ENCODE measurements at places on chromosomes 5 and 9. TPM values are rescaled to one million over a fixed set of nuclear protein-coding genes. Genes with fewer than 3 reads are reported as not detected.

DNA sequence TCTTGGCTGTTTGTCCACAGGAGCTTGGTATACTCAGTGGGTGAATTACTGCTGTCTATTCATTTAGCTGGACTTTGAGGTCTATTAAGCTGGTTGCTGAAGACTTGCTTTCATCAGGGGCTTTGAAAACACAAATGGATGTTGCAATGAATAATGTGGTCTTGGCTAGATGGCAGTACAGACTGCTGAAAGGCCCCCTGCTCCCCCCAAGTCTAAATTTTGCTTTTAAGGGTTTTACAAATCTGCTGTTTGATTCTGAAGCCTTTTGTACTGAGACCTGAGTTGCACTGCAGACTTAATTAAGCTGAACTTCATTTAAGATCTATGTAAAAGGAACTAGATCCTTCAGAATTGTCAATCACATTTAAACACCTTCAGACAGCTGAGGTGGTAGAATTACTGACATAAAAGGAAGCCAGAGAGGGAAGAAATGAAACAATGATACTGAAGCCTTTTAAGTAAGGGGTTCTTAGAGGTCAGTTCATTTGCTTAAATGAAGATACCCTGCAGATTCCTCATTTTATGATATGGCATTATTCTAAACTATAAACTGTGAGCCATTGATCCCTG lies 37.3 kb downstream of the KCTD16 start:
- DNase-seq: no peak

GRCh38 chr9:87677776-87678587 lies 47.9 kb upstream of the CTSL start:
- no peak for DNase-seq

GRCh38 chr5:126525630-126526245 lies 69.3 kb downstream of the ALDH7A1 start:
- DNase-seq: peak; percentile 89

DNA sequence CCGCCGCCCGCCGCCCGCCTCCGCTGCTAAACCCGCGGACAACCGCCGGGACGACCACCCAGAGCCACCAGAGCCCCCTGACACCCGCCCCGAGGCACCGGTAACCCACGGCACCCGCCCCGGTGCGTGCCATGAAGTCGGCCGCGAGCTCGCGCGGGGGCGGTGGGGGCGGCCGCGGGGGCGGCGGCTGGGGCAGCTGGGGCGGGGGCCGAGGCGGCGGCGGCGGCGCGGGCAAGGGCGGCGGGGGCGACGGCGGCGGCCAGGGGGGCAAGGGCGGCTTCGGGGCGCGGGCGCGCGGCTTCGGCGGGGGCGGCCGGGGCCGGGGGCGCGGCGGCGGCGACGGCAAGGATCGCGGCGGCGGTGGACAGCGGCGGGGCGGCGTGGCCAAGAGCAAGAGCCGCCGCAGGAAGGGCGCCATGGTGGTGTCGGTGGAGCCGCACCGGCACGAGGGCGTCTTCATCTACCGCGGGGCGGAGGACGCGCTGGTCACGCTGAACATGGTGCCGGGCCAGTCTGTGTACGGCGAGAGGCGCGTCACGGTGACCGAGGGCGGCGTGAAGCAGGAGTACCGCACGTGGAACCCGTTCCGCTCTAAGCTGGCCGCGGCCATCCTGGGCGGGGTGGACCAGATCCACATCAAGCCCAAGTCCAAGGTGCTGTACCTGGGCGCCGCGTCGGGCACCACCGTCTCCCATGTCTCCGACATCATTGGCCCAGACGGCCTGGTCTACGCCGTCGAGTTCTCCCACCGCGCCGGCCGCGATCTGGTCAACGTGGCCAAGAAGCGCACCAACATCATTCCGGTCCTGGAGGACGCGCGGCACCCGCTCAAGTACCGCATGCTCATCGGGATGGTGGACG lies 499 bp downstream of the FBLL1 start:
- no peak for DNase-seq

- peak; percentile 62 for DNase-seq
Observed at GRCh38 chr9:123407217-123407851, 51.3 kb downstream of the CRB2 start.

DNA sequence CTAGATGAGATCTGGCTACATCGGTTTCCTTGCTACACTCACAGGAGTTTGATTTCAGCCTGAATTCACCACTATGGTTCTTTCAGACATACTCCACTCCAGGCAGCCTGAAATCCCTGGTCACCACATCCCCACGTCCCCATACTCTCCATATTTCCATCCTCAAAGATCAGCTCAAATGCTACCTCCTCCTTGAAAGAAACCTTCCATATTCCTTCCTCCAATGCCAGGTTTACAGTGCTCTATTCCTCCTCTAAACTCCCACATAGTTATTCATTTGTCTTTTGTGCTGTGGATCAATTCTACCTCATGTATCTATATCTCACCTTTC lies 151.7 kb downstream of the GLIS3 start:
- no peak for DNase-seq

DNA sequence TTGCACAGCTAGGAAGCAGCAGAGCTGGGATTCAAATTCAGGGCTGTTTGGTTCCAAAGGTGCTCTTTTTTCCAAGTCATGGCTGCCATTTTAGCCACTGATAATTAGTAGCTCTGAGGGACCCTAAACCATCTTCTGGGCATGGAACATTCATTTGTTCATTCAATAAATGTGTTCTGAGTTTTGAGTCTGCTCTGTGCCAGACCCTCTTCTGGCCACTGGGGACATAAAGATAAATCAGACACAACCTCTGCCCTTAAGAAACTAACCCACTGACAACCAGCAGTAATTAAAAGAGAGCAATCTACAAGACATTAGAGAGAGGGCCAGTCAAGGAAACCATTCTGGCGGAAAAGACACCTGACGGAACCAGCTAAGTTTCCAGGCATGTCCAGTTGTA lies 2.0 kb upstream of the CPEB4 start:
- DNase-seq: no peak

DNA sequence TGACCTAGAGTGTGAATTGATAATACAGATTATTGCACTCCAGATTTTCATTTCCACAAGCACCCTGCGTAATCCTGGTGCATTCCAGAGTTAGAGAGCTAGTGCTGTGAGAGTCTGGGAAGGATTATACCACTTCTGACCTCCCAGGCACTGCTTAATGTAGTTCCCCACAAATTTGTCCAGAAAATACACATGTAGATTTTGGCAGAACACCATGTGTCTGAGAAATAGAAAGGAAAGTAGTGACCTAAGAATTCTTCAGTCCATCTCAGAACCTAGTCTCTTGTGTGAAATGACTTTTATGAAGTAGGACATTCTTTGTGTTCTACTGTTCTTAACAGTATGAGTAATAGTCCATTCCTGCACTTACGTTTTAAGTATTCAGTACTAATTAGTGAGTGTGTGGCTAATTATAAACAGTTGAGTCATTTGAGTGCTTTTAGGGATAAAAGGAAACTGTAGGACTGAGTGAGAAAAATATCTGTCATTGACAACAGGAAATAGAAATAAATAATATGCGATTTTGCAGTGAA lies 27.8 kb upstream of the PTPDC1 start:
- DNase-seq: no peak

The ISL1 gene
- not detected for total RNA-seq

The MYMK gene
- not detected for total RNA-seq

The FGFR4 gene
- 1.5 TPM for total RNA-seq
